CD14-positive monocyte (primary cell): ENCODE measurements at places on chromosomes 13 and 19. TPM values are rescaled to one million over a fixed set of nuclear protein-coding genes. Genes with fewer than 3 reads are reported as not detected.

The GJB2 gene
- polyA plus RNA-seq, result not detected

The PPP1R37 gene
- 11.8 and 17.2 TPM in 2 replicates for polyA plus RNA-seq

The LIPE gene
- polyA plus RNA-seq, result not detected

The OR7D2 gene
- not detected for polyA plus RNA-seq

The ACER1 gene
- not detected for polyA plus RNA-seq

The GPC6 gene
- not detected for polyA plus RNA-seq

The GARIN5A gene
- polyA plus RNA-seq, result 0.41 TPM

The SOX1 gene
- not detected for polyA plus RNA-seq

The KLK15 gene
- polyA plus RNA-seq, result not detected

The TUBB4A gene
- polyA plus RNA-seq, result not detected

The MBD3L2 gene
- not detected for polyA plus RNA-seq

The KRTDAP gene
- polyA plus RNA-seq, result not detected

The UHRF1 gene
- polyA plus RNA-seq, result 0.63 TPM

The PCP2 gene
- polyA plus RNA-seq, result 1.4 and 1.8 TPM in 2 replicates

The CABP5 gene
- polyA plus RNA-seq, result not detected in 2 replicates

The ABCC4 gene
- polyA plus RNA-seq, result 2.5 TPM

The PCDH9 gene
- polyA plus RNA-seq, result 0.03 TPM in 1 of 2 replicates, not detected in the other

The UNC13A gene
- not detected for polyA plus RNA-seq

The LILRA1 gene
- polyA plus RNA-seq, result 151 TPM

The F10 gene
- not detected for polyA plus RNA-seq

The FFAR1 gene
- not detected for polyA plus RNA-seq

The COMMD6 gene
- 401 TPM for polyA plus RNA-seq
